T-cell (primary cell): ENCODE measurements at places on chromosomes 6 and 20. TPM values are rescaled to one million over a fixed set of nuclear protein-coding genes. Genes with fewer than 3 reads are reported as not detected.

DNA sequence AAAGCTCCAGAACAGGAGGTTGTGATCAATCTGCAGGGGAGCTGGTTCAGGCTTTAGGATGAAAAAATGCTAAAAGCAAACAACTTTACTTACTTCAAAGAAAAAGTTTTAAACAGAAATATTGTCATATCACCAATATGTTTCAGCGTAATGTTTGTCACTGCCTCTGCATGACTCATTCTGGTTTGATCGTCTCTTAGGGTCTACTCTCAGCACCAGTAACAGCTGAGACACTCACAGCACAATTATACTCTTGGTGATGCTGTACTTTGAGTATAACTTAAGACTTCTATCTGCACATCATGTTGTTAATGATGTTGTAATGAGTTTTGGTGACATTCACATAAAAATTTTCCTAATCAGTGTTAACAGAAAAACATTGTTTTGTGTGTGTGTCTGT lies 665.4 kb downstream of the EPM2A start:
- DNase-seq: no peak

GRCh38 chr6:33251395-33252012 lies 20.2 kb downstream of the VPS52 start:
- no peak for DNase-seq

E2F1 gene
- 6.1 TPM for total RNA-seq

TCP11 gene
- total RNA-seq: not detected

GRCh38 chr20:43386878-43387277 lies 70.8 kb upstream of the SRSF6 start:
- no peak for DNase-seq

GRCh38 chr6:11218538-11219399 lies 13.7 kb downstream of the NEDD9 start:
- DNase-seq: no peak

GRCh38 chr20:5041433-5041832 lies 40.1 kb upstream of the SLC23A2 start:
- DNase-seq: no peak

- DNase-seq: no peak
Observed at GRCh38 chr6:71248306-71248765, 40.3 kb upstream of the OGFRL1 start.
